ENCODE measurements at places on chromosomes 5 and 9. TPM values are rescaled to one million over a fixed set of nuclear protein-coding genes. Genes with fewer than 3 reads are reported as not detected.

DNA sequence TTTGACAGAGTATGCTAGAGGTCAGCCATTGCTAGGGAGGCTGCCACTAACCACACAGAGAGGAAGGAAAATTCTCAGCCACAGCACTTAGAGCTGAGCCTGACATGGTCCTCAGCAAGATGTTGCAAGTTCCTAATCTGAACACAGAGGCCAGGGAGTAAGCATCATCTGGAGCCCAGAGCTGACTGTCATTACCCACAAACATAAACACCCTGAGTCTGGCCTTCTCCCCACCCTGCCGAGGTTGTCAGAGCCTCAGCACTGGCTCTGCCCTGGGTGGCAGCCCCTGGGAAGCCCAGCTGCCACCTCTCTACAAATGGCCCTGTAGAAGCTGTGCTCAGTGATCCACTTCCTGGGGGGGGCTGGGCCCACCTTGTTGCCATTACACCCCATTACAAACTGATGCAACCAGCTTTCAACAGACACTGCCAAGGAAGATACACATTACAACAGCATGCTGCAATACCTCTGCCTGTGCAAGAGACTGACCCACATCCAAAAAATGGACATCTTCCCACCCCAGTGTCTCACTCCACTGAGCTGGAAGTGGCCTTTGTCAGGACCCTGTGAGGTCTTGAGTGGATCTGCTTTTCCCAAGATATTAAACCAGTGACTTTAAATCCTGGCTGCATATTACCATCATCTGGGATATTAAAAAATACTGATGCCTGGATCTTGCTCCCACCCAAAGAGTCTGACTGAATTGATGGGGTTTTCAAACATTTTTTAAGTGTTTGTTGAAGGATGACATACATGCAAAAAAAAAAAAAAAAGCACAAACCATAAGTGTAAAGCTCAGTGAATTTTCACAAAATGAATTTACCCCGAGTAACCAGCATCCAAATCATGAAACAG is 33.0 kb downstream of the IRF1 start:
- DNase-seq = no peak

C7 gene
- total RNA-seq = not detected

DNA sequence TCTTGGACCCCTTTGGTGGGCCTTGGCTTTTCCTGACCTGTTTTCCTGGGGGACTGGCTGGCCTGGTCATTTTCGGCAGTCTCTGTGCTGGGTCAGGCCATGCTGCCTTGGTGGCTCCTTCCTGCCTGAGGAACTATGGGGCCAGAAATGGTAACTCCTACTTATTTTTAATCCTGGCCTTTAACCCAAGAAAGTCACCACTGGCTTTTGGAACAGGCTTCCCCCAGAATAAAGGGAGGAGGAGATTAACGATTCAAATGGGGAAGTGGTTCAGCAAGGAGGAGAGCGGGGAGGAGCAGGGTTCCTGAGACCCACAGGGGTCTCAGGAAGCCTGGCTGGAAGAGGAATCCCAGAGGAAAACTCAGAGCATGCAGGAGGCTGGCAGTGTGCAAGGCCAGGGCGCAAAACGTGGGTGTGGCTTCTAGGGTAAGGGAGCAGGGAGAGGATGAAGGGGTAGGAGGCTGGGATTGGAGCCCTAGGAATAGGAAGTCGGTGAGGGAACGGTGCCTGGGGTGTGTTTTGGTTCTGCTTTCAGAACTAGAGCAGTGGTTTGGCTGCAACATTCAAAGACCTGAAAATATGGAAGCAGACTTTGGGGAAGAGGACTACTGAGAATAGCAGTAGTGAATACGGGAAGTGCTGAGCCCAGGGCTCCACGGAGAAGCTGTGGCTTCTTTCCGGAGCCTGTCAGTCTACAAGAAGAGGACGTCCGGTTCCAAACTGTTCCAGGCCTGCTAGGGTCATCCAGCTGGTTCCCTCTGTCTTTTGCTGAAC is 271.1 kb upstream of the KLF4 start:
- DNase-seq = no peak

- no peak for DNase-seq
Observed at GRCh38 chr5:56589481-56589860, 225.9 kb upstream of the MAP3K1 start.

- peak; percentile 72 for DNase-seq
Observed at GRCh38 chr9:34252670-34253459, 74.0 kb downstream of the UBAP1 start.

FGF1 gene
- total RNA-seq = not detected

SLC35A4 gene
- total RNA-seq = 80.6 TPM

- DNase-seq = no peak
Observed at GRCh38 chr9:93709600-93710369, 133.4 kb downstream of the PHF2 start.

- DNase-seq = peak; percentile 46
Observed at GRCh38 chr9:113011911-113012381, at the start of gene ZNF883. TSS of gene ZNF883 (minus strand) at chr9:113012192.

DNA sequence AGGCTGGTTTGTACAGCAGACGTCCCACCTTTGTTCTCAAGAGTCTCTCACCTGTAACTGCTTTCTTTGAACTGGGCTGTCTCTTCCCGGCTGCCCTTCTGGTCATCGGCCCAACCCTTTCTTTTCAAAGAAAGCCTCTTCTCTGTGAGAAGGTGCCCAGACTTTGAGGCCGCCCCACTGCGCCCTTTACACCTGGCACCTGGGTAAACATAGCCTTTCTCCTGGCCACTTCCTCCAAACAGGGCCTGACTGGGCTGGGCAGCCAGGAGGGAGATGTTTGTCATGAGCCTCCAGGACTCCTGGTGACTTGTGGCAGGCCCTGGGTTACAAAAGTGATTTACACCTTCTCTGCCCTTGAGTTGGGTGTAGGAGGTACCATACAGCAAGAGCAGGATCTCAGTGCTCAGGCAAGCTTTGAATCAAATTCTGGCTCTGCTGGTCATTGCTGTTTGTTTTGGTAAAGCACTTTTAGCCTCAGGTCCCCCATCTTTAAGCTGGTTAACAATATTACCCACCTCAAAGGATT is 127.2 kb upstream of the CXCL14 start:
- peak; percentile 35 for DNase-seq

DNA sequence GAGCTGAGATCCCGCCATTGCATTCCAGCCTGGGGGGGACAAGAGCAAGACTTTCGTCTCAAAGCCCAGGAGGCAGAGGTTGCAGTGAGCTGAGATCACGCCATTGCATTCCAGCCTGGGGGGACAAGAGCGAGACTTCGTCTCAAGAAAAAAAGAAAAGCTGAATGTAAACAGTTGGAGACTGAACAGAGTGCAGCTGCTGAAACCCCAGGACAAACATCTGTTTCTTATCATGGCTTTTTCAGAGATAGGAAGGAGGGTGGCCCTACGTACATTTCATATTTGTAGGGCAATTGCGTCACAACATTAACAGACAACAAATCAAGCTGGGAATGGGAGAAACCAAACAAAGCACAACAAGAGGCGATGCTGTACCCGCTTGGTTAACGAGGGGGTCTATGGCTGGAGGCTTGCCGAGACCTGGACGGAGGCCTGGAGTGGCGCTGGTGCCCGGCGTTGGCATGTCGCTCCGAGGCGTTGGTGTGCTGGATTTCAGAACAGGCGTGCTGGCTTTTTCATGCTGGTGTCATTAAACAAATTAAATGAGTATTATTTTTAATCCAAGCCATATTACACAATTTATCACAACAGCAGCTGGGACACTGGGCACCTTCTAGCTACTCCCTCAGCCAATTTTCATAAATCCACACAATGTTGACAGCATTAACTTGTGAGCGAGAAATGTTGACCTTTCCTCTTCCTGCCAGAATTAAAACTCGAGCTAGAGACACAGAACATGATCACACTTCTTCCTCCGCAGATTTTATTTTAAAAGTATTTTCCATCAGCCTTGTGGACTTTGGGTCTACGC is 76.1 kb downstream of the TLE1 start:
- DNase-seq = no peak

GRCh38 chr5:121019106-121019505 is 555.0 kb downstream of the PRR16 start:
- no peak for DNase-seq

DNA sequence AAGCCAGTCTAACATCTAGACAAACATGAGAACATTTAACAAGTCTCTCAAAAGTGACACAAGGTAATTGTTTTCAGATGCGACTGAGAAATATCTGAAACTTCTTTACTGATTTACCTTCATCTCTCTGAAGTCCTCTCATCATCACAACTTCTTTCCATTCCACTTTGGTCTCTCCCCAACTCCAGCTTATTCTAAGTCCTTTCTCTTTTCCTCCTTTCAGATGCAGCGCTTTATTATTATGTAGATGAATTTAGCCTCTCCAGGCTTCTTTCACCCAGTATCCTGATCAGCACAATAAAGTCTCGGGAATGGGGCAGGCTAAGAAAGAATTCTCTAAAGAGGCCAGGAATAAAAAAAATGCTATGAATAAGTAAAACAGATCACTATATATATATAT is 128.0 kb downstream of the KCTD16 start:
- no peak for DNase-seq

DNA sequence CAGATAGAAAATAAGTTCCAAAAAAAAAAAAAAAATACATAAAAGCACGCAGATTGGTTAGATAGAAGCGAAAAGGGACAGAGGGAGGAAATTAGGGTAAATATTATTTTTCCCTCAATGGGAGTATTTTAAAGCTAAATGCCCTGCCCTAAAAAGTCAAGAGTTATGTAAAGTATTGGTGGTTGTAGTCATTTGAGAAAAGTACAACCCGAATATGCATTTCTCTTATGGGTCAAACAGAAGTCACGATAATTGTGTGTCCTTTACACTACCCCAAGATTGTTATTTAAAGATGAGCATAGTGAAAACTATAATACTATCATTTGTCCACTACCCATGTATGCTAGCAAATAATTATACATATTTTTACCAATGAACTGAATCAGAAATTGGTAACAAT is 368.7 kb downstream of the NDUFS4 start:
- no peak for DNase-seq

- no peak for DNase-seq
Observed at GRCh38 chr5:1053391-1054017, 44.9 kb downstream of the NKD2 start.

GRCh38 chr5:61366497-61367240 is 34.6 kb downstream of the ZSWIM6 start:
- DNase-seq = no peak

- DNase-seq = no peak
Observed at GRCh38 chr9:11269036-11269435, 656.2 kb upstream of the PTPRD start.

DNA sequence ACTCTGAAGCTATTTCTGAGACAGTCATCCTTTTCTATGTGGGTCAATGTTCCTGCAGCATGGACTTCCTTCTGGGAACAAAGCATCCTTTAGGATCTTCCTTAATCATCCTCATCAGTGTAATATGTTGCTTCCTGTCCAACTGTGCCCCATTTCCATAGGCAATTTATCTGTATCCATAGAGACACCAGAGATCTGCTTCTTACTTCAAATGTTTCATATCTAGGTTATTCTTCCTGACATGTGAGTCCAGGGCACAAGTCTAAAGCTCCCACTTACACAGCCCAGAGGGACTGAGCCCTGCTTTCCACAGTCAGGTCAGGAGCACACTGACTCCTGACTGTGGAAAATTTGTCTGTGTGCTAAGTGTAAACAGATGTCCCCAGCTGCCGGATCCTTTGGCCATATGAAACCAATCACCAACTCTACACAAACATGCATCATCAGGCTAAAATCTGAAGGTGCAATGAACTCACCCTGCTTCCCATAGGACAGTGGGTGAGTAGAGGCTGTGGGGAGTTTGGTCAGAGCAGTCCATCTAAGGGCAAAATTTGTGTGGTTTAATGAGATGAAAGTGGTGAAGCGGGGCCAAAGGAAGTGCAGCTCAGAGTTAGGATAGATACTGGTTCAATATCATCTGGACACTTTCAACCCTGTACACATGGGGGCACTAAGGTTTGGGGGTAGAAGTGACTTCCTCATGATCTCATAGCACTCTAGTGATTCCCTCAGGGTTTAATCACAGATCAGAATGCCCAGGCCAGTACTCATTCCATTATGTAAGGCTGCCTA is 85.2 kb upstream of the TNC start:
- no peak for DNase-seq

- no peak for DNase-seq
Observed at GRCh38 chr5:119468286-119468685, 16.0 kb downstream of the HSD17B4 start.

DNA sequence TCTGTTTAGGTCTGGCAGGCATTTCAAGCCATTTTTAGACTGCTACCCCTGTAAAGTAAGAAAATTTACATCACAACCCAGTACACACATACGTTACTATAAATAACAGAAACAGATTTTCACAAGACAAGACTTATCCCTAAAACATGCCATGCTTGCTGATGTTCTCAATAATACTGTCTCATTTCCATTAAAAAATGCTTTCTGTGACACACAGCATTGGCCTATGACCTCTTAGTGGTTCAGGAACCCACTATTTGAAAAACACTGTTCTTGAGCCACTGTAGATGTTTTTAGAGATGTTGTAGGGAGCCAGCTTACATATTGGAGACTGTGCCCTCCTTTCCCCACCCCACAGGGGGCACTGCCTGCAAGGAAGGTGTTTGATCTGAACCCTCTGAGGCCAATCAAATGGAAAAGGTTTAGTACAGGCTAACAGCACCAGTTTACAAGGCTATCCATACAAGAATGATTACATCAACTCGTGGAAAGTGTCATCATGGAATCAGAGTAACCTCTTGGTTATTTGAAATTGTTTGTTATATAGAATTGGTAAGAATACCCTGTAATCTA is 30.8 kb downstream of the ZSWIM6 start:
- peak; percentile 6 for DNase-seq

DNA sequence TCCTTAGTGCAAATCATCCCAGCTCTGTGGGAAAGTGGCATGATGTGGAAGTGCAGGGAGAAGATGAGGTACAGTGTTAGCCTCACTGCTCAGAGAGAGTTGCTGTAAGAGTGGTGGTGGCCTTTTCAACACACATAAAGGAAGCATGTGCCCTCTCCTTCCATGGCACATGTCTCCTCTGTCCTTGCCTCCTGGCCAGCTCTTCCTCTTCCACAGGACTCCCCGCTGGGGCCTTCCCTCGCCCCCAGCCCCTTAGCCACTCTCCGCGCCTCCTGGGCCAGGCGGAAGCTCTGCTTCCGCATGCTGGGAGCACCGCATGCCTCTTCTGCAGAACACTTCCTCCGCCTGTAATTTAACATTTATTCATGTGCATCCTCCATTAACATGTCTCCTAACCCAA is 4.8 kb upstream of the KCNMB1 start:
- no peak for DNase-seq

ECSCR gene
- not detected for total RNA-seq

DNA sequence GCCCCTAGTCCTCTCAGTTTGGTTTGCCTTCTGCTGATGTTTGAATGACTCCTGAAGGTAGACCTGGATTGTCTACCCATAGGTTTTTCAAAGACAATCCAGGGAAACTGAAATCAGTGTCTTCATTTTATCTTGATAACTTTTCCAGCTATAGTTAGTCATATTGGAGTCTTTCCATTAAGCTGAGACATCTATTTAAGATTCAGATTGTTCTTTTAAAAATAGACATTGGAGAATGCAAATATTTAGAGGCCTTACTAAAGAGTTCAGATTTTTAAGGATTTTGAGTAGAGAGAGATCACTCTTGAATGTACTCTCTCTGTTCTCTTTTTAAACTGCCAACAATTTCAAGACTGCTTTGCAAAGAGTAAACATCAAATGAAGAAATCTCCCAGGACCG is 69.1 kb downstream of the GDNF start:
- no peak for DNase-seq

GRCh38 chr9:113910036-113910639 is 34.0 kb downstream of the ZNF618 start:
- peak; percentile 56 for DNase-seq

SERF1A gene
- total RNA-seq = 5.3 TPM

GRCh38 chr9:91086657-91087461 is 274.9 kb downstream of the AUH start:
- DNase-seq = no peak

- DNase-seq = no peak
Observed at GRCh38 chr5:139524940-139525585, 36.1 kb upstream of the UBE2D2 start.

Data from Calu3 (cell line).